ENCODE measurements at places on chromosomes 12 and 14. TPM values are rescaled to one million over a fixed set of nuclear protein-coding genes. Genes with fewer than 3 reads are reported as not detected.

KRT74 gene
- not detected for total RNA-seq

KDM2B gene
- 16.8 TPM for total RNA-seq

KRT79 gene
- total RNA-seq, result not detected

DNA sequence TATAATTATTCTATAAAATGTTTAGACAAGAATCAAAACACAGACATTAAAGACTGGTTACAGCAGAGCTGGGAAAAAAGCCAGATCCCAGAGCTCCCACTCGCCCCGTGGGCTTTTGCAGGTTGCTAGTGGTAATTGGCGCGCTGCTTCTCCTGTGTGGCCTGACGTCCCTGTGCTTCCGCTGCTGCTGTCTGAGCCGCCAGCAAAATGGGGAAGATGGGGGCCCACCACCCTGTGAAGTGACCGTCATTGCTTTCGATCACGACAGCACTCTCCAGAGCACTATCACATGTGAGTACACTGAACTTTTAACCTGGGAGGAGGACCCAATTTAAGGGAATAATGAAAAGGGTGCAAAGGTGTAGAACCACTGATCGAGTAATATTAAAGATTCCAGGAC lies 7.5 kb downstream of the TMEM52B start:
- peak; percentile 69 for DNase-seq

- no peak for DNase-seq
Observed at GRCh38 chr12:65208125-65208524, 38.7 kb downstream of the LEMD3 start.

- no peak for DNase-seq
Observed at GRCh38 chr12:42407306-42407705, 81.3 kb downstream of the PPHLN1 start.

Data from sigmoid colon (tissue), 7 donors.